Stimulated activated CD8-positive, alpha-beta memory T cell treated with anti-CD3 and anti-CD28 coated beads, Interleukin-7, amount 100 ng/mL, for 1 hour (primary cell): ENCODE measurements at places on chromosomes 3 and 15.

DNA sequence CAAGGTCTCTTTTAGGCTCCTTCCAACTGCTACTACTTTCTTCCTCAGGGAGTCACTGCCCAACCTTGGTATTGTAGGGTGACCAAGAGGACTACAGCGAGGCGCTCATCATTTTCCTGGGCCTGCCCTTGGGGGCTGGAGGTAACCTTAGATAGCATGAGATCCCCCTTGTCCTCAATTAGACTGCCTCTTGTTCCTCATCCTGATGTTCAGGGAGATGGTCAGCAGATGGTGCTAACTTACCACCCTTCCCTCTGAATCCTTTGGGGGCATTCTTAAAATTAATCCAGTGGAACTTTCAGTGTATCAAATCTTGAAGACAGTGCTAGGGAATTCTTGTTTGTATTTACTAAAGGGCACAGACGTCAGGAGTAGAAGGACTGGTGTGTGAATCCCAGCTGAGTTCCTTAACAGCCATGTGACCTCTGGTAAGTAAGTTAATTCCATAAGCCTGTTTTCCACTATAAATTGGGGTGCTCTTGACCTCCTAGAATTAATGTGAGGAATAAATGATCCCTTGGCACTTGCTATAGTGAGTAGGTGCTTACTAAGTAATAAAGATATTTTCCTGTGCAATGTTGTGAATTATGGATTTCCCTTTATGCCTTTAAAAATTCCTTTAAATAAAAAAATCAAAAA is 4.1 kb upstream of the CLPX start:
- DNase-seq: no peak

- no peak for DNase-seq
These were observed 33.6 kb downstream of the FOXP1 start for GRCh38 chr3:71549951-71550350.

DNA sequence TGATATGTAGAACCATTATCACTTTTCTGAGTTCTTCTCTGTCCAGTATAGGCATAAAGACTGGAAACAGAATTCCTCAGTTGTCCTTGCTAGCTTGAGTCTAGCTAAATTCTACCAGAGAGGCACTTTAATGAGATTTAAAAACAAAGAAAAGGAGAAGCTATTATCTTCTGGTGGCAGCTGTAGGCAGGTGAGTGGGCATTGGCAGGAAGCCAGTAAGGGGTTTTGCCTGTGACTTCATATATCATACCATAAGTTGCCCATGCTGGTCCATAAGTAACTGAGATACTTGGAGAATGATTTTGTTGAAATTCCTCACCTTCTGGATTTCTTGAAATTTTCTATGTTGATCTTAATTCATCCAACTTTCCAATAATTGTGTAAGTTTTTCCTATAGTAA is 402.3 kb upstream of the TGFBR2 start:
- DNase-seq: no peak

DNA sequence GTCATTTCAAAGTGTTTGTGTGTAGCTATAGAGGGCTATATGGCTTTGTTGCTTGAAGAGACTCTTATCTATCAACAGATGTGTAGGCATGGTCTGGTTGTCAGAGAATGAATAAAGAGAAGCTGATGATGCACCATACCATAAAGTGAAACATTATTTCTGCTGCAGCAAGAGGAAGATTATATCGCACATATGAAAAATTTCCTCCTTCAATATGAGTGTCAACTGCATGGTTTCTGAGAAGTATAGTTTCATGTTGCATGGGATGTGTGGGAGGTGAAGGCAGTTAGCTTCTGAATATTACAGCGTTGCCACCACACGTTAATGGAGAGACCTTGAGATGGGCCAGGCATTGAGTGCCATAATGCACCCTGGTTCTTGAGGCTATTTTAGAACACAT is 217.9 kb downstream of the SATB1 start:
- DNase-seq: no peak

DNA sequence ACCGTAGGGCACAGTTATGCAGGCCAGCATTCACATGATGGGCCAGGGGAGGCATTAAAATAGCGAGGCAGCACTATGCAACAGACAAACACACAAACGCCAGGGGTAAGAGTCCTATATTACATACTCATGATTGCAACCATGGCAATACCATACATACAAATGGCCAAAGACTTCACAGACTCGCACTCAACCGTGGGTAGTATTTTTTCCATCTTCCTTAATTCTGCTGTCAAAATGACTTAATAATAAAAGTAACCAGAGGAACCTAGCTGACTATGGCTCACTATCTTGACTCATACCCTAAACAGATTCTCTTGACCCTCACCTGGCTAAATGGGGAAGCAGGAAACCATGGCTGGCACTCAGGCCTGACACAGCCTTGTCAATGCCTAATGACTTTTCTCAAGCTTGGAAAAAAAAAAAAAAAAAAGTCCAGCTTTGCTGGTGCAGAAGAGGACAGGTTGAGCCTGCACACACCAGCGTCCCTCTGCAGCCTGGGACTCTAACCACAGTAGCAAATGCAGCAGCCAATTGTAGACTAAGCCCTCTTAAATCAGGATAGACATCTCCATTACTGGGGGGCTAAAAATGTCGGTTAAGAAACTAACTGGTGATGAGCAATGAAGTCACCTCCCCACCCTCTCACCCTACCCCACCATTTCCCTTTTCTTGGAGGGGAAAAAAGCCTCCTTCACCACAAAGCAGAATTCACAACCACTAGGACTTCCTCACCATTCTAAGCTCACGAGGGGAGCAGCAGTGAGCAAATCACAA is 23.1 kb downstream of the CCDC12 start:
- DNase-seq: no peak

DNA sequence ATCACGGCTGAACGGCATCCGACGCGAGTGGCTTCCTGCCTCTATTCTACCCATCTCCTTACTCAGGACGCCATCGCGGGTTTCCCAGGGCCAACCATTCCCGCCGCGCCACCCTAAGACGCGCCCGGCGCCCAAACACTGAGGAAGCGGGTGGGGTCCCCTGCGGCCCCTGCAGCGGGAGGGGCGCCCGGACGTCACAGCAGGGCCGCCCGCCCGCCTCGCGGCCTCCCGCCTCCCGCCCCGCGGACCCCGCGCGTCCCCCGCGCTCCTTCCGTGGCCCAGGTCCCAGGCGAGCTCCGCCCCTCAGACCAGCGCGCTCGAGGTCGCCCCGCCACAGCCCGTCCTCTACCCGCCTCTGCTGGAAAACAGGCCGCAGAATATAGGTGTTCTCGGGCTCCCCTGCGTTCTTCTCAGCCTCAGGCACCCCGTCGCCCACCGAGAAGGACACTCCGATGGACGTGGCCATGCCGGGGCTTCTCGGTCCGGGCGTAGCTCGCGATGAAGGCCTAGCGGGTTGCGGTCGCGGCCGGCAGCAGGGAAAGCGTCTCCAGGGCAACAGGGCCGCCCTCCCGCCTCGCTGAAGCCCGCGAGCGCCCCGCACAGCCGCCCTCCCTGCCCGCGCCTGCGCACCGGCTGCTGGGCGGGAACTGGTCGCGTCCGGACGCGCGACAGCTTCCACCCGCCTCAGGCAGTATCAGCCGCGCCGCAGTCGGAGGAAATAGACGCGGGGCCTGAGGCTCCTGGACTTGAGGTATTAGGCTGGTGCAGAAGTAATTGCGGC is at the start of gene DYNLT2B:
Gene DYNLT2B, minus strand, starts transcription at position 554 of the 781 bp plus-strand sequence. Its CDS starts 88 bp downstream, at position 466.
- peak; percentile 69 for DNase-seq
